ENCODE measurements at places on chromosomes 12 and 14. TPM values are rescaled to one million over a fixed set of nuclear protein-coding genes. Genes with fewer than 3 reads are reported as not detected.

The CABP1 gene
- total RNA-seq: not detected

The ESPL1 gene
- total RNA-seq: 4.8 TPM

The FGF6 gene
- total RNA-seq: not detected

The ACRBP gene
- total RNA-seq: 1.5 TPM

The CCDC196 gene
- not detected for total RNA-seq

The MDGA2 gene
- not detected for total RNA-seq

The KLRC2 gene
- total RNA-seq: not detected

The KLHL33 gene
- total RNA-seq: 0.17 TPM

The DDX23 gene
- 115 TPM for total RNA-seq

The CLEC12A gene
- not detected for total RNA-seq

The STRN3 gene
- total RNA-seq: 56.4 TPM

The HSPB8 gene
- 3.4 TPM for total RNA-seq

GRCh38 chr14:76337635-76338545 lies 38.0 kb upstream of the ESRRB start:
- no peak for DNase-seq

GRCh38 chr14:27634056-27634970 lies 1036.5 kb upstream of the NOVA1 start:
- DNase-seq: no peak

- DNase-seq: no peak
Measured at GRCh38 chr12:41325336-41325735, 137.2 kb downstream of the PDZRN4 start.

GRCh38 chr12:57549203-57549908 lies 488 bp upstream of the KIF5A start:
- DNase-seq: no peak

- no peak for DNase-seq
Measured at GRCh38 chr14:32128703-32129102, 51.6 kb downstream of the ARHGAP5 start.

DNA sequence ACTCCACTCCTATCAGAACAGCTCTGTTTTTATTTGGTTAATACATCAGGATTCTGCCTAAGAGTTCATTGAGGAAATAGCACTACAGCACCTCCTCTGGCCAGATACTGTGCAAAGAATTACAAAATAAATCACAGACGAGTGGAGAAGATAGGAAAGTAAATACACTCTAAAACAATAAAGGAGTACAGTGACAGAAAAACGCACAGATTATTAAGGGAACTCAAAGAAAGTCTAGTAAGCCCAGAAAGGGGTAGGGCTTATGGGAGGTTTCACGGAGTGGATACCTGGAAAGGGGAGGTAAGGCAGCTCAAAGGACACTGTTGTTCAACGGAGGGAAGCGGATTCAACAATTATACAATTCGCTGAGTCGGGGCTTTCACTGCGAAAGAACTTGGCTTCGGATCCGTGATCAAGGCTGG lies 5.5 kb downstream of the OR10AD1 start:
- peak; percentile 62 for DNase-seq

DNA sequence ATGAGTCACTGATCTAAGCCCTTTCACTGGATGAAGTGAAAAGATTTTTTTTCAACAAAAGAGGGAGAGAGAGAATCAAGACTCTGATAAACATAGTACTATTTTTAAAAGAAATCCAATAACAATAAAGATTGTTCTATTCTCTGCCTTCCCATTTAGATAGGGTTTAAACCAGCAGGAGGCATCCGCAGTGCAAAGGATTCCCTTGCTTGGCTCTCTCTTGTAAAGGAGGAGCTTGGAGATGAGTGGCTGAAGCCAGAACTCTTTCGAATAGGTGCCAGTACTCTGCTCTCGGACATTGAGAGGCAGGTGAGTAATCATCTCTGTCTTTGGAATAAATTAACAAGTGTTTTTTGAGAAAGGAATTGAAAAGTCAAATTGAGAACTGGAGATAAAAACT lies 124.9 kb downstream of the DERA start:
- no peak for DNase-seq

GRCh38 chr12:2794191-2794735 lies 507 bp upstream of the FKBP4 start:
- peak; percentile 46 for DNase-seq

DNA sequence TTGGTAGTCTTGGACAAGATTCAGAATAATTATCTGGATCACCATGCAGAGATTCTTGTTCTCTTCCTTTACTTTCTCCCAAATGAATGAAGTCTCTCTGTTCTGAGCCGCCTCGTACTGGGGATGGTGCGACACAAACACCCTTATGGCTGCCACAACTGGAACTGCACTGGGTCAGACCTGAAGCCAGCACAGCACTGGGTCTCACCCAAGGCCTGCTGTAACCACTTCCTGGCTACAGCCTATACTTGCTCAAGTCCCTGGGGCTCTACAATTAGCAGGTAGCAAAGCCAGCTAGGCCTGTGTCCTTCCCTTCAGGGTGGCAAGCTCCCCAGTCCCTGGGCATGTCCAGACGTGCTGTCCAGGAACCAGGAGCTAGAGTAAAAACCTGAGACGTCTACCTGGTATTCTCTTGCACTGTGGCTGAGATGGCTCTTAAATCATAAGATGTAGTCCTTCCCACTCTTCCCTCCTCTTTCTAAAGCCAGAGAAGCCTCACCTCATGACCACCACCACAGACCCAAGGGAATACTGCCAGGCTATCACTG lies 27.6 kb downstream of the IFNG start:
- no peak for DNase-seq

DNA sequence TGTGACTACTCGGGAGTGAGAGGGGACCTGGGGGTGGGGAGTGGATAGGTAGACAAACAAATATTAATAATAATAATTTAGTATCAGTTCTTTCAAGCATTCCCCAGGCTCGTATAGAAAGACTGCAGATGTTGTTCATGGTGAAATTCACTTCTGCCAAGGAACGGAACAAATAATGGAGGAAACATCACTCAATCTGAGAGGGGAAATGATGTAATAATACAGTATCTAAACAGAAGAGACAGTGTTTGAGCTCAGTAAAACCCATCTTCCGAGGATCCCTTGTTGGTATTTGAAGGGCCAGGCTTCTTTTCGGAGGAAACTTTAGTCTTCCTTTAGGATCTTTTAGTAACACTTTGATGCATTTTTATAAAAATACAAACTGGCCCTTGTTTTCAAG lies 114.2 kb downstream of the KCNK10 start:
- DNase-seq: no peak

DNA sequence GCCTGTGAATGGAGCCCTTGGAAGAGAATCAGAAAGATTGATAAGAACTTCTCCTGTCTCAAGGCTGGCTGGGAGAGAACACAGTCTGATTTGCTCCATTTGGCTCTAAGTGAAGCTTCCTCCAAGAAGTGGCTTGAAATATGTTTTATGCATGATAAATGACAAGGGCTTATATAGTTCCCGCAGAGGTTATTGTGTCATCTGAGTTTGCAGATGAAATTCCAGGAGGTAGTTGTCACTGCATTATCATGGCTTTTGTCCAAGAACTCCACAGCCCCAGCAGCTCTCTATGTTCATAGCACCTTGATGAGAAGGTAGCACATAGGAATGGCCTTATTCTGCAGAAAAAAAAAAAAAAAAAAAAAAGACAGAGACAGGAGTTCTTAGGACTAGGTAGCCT lies 108.5 kb downstream of the DACT1 start:
- no peak for DNase-seq

GRCh38 chr12:47715877-47716548 lies 9.3 kb downstream of the ENDOU start:
- DNase-seq: no peak

GRCh38 chr12:128444598-128444997 lies 177.6 kb downstream of the TMEM132C start:
- DNase-seq: no peak

DNA sequence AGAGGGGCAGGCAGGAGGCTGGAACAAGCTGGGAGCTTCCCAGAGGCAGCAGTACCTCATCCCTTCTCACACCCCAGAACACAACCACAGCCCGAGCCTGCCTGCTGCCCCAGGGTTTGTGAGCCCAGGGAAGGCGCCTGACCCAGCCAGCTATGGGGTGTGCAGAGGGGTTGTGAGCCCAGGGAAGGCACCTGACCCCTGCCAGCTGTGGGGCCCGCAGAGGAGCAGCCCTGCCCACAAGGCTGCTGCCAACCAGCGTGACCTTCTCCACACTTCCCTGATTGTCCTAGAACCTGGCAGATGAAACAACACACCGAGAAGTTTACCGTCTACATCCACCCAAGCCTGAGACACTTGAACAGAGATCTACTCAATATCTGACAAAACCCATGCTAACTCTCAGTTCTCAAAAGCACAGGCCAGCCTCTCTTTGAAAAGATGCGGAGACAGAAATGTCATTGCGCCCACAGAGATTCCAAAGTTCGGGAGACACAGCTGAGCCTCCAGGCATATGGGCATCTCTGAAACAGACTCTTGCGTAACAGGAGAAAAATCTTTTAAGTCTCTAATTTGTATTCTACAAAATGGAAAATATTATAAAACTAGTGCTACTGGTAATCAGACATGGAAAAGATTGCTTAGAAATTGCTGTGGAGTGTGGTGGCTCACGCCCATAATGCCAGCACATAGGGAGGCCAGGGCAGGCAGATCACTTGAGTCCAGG lies 47.3 kb downstream of the SFSWAP start:
- no peak for DNase-seq

All from dermis blood vessel endothelial cell (primary cell).